ENCODE measurements at places on chromosomes 5 and 9.
A peak's percentile ranks its signal among the peaks of the same experiment; 100 is the strongest.

DNA sequence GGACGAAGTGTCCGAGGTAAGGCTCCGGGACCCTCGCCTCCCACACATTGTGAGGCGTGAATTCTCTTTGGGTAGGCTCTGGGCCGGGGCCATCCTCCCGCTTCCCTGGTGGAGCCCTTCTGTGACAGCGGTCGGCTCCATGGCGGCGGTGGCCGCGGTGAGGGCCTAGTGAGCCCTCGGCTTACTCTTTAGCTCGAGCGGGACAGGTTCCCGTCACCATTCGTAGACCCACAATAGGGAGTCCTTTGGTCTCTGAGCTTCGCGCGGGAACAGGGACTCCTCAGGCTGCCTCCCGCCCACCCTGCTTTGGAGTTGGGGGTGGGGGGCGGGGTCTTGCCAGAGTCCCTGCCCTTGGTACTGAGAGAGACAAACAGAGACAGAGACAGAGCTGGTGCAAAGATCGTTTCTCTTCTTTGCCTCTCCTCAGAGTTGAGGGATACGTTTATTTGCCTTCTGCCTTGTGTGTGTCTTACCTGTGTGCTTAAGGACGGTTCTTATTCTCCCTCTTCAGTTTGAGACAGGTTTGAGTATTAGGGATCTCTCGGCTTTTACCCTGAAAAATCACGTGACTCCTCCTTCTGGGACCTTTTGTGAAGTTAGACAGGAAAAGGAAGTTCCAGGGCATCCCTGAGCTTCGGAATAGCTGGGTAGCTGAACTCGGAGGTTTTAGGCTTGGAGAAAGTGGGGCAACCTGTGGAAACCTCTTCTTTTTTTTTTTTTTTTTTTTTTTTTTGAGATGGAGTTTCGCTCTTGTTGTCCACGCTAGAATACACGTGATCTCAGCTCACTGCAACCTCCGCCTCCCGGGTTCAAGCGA lies 833 bp downstream of the ANKHD1 start:
- DNase-seq: peak; percentile 78

GRCh38 chr5:33372721-33373472 lies 67.9 kb upstream of the TARS1 start:
- no peak for DNase-seq

GRCh38 chr5:171850324-171850947 lies 64.8 kb downstream of the SMIM23 start:
- no peak for DNase-seq

GRCh38 chr5:168796593-168797580 lies 217.7 kb upstream of the PANK3 start:
- DNase-seq: no peak

DNA sequence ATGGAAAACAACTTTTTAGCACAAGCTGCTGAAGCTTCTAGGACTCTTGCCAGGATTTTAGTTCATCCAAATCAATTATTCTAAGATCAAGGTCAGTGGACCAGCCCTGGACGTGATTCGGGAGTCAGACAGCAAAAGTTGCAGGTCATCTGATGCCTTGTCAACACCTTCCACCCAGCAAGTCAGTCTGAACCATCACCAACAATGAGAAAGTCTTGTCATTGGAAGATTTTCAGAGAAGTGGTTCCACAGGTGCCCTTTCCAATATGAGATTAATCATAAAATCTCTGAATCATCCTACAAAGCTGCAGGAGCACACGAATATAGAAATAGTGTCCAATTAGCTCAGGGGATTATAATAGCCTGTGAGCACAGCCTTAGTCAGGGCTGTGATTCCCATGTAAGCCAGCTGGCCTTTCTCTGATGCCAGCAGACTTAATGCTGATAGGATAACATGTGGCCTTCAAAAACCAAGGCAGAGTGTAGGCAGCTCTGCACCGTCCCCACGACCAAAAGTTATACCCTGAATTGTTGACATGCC lies 445.0 kb upstream of the TRPC7 start:
- DNase-seq: no peak

GRCh38 chr9:4382722-4383317 lies 83.0 kb upstream of the GLIS3 start:
- peak; percentile 46 for DNase-seq

DNA sequence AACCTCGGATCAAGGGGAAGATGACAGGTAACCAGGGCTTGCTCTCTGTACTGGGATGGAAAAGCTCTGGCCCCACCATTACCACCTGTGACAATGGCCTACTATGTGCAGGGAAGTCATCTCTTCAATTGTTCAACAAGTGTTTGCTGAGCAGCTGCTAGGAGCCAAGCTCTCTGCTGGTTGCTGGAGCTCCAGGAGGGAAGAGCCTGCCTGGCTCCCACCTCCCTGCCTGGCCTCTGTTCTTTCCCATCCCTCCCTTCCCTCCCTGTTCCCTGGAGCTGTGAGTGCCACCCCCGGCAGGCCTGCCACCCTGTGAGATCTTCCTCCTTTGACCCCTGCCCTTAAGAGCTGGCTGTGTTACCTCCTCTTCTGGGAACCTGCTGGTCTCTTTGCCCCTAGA lies 59.7 kb upstream of the IER5L start:
- DNase-seq: no peak

GRCh38 chr9:4333231-4333740 lies 33.4 kb upstream of the GLIS3 start:
- DNase-seq: no peak

- DNase-seq: no peak
Observed at GRCh38 chr9:84866396-84867175, 197.1 kb downstream of the NTRK2 start.

DNA sequence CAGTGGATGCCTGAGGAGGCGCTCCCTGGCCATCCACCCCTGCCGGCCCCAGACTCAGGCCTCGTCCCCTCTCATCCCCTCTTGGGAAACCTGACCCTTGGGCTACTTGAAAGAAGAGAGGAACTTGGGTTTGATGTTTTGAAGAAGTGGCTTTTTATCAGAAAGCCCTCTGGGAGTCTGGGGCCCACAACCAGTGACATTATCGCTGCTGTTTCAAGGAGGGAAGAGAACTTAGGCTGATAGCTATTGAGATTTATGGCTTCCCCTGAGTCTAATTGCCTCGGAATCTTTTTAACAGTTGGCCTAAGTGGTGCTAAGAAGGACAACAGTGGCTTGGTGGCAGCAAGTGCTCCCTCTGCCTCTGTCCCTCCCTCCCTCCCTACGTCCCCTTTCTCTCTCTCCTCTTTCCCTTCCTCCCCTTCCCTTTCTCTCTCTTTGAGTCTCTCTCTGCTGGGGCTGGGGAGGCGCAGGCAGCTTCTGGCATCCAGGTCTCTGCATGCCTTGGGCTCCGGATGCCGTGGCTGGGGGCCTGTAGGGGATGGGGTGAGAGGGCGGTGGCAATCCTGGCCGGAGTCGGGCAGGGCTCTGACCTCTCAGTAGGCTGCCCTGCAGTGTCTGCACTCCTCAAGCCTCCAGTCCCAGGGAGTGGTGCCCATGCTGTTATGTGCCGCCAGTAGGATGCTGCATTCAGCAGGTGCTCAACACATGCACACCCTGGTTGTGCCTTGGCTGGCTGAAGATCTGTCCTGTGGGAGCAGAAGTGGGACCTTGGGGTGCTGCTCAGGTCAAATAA lies 49.6 kb upstream of the RXRA start:
- DNase-seq: peak; percentile 70

- no peak for DNase-seq
Observed at GRCh38 chr5:154265197-154265773, 74.8 kb downstream of the GALNT10 start.

DNA sequence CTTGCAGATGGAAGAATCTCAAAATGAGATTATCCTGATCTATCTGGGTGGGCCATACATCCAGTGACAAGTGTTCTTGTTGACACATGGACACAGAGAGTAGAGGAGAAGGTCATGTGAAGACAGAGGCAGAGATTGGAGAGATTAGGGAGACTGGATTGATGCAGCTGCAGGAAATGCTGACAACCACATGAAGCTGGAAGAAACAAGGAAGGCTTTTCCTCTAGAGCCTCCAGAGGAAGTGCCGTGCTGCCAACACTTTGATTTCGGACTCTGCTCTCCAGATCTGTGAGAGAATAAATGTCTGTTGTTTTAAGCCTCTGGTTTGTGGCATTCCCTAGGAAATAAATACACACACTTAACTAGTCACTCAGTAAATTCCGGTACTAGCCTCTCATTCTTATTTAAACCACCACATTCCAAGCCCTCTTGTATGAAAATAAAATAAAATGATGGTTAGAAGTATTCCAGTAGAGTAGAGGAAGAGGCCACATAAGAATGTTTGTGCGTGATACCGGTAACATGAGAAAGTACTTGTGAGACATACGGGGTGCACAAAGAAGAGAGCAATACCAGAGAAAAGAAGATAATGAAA lies 110.9 kb upstream of the DMAC1 start:
- no peak for DNase-seq

GRCh38 chr5:45578270-45578669 lies 117.9 kb downstream of the HCN1 start:
- DNase-seq: no peak

DNA sequence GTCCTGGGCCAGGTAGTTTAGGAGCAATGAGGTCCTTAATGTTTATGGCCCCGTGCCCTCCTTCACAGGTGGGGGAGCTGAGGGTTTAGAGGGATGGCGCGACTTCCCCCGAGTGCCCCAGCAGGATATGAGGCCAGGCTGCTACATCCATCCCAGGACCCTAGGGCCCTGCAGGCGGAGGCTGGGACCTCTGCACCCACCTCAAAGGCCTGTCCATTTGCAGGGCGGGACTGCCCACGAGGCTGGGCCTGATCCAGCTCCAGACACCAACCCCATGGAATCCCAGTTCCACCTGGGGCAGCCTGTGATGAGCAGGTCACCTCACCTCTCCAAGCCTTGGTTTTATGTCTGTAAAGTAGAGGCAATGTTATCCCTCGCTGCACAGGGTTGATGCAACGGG lies 142.1 kb downstream of the RXRA start:
- DNase-seq: no peak

DNA sequence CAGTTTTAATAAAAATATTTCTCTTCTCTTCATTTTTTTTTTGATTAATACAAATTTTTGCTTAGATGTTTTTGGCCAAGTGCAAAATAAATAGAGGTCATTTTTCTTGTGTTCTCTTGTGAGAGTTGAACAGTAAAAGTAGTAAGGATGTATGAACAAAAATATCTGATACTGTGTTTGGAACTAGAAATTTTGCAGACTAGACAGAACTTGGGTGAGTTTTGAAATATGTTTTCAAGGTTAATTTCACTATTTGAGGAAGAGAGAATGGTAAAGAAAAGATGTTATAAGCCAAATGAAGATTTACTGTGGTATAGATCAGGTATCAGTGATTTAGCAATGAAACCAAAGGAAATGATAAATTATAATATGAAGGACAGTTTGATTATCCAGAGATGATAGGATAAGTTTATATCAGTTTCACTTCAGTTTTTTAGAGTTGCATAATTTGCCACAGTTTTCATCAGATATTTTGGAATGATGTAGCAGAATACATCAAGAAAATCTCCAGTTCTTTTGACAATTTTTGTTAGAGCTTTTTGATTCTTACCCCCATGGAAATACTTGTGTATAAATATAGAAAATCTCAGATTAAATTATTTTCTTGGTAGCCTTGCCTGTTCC lies 147.9 kb upstream of the VCAN start:
- DNase-seq: no peak

- no peak for DNase-seq
Observed at GRCh38 chr9:89483592-89484474, 14.1 kb downstream of the SEMA4D start.

DNA sequence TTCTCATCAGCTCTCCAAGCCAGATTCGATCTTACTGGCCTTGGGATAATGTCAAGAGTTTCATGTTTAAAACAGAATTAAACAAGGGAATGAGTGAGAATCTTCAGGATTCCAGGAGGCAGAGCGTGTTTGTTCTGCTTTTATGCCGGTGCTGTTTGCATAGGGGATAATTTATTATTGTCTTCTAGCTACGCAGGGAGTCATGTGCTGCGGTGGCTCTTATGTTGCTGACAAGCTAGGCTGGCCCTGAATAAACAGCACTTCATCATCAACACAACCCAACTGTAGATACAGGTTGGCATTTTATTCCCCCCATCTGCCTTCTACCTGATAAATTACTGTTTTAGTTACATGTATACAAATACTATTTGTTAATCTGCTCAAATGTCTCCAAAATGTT lies 47.1 kb upstream of the PCA3 start:
- DNase-seq: no peak

DNA sequence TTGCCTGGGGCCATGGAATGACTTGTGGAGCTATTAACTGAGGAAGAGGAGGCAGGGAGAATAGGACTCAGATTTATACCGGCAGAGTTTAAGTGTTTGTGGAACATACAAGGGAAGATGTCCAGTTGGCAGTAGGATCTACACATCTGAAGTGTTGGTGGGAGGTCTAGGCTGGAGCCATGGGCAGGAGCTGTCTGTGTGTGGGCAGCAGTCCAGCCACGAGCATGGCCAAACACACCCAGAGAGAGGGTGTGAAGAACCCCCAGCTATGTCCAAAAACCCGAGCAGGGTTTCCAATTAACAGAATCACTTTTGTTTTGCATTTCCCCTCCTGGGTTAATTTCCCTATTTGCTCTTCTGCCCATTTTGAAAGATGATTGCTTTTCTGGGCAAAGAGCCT lies 393.7 kb downstream of the CDK5RAP2 start:
- no peak for DNase-seq

- DNase-seq: no peak
Observed at GRCh38 chr9:8267636-8268035, 468.1 kb upstream of the DMAC1 start.

DNA sequence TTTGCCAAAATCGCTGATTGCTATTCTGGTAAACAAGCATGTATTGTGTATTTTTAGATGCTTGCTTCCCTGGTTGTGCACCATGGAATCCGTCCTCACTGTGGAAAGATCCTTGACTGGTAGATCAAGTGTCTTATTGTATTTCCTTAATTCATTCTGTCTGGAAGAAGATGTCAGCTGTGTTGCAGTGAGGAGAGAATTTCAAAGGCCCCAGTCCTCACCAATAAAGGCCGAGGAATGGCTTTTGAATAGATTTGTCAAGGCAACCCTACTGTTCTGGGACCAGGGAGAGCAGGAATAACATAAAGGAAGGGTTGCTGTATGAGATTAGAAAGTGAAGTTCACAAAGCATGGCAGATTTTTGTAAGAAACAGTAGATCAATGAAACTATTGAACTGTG lies 36.2 kb upstream of the POU5F2 start:
- no peak for DNase-seq

DNA sequence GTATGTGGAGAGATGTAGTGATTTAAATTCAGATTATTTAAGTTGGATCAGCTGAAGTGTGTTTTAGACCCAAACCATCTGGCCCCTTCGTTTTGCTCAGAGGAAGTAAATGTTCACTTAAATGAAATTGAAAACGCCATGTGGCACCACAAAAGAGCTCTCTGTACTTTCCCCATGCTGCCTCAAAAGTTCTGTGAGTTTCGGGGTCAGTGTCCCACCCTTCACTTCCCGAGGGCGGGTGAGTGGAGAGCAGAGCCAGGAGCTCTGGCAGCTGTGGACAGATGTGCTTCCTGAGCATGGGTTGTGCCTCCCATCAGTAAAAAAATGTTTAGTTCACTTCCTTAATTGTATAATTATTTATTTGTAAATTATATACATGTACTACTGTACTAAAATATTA lies 48.4 kb downstream of the PSD2 start:
- DNase-seq: no peak
